ENCODE measurements at places on chromosomes 13 and 19.

DNA sequence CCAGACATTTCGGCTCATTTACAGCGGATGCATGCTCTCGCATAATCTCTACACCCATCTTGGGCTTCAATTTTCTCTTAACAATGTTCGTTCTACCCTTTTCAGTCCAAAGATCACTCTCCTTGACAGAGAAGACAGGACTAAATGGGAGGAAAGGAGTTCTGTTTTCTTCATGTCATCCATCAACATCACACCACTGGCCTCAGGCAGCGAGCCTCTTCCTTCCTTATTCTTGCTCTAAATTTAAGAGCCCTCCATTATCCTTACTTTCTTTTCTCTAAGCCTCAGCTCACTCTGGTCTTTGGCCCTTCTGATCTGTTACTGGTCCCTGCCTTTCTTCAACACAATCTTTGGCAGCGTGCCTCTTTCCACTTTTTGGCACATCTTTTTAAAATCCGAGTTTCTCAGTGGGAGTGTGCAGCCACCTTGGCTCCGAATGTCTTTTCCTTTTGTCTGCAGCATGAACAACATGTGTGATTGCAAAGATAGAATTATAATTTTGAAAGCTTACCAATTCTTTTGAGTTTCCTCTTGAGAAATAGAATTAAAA is 98.7 kb downstream of the FAM216B start:
- no peak for DNase-seq

- DNase-seq: peak; percentile 8
These were observed 51.3 kb downstream of the ERICH6B start for GRCh38 chr13:45564133-45564776.

DNA sequence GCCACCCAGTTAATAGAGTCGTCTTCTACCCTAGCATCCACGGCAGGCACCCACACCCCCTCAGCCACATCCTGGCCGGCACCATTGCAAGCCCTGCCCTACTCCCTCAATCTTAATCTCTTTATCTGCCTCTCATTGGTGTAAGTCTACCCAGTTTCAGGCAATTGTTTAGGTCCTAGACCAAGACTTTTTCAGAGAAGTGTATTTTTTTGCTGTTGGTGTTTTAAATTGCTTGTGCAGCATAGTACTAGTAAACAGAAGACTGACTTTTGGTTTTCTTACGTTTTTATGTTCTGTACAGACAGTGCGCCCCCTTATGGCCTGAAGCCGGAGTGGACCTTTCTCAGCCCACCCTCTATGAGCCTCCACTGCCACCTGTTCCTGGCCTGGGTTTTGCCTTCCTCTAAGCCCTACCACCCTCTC is 2.3 kb upstream of the LCP1 start:
- DNase-seq: no peak

GRCh38 chr13:88585861-88586260 is 914.7 kb downstream of the SLITRK5 start:
- no peak for DNase-seq

GRCh38 chr13:29721766-29722165 is 126.3 kb upstream of the SLC7A1 start:
- DNase-seq: no peak

DNA sequence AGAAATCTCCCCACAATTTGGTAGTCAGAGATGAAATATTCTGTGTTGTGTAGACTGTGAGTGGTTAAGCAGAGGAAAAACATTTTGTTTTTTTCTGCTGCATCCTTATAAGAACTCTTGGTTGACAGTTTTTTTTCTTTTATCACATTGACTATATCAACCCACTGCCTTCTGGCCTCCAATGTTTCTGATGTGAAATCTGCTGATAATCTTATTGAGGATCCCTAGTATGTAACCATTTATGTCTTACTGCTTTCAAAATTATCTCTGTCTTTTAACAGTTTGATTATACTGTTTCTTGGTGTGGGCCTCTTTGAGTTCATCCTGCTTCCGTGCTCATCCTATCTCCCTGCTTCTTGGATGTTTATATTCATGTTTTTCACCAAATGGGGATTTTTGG is 316.9 kb downstream of the MTUS2 start:
- no peak for DNase-seq

Measured in neuronal stem cell (in vitro differentiated cells).